ENCODE measurements at places on chromosomes 1 and 21. TPM values are rescaled to one million over a fixed set of nuclear protein-coding genes. Genes with fewer than 3 reads are reported as not detected.

DNA sequence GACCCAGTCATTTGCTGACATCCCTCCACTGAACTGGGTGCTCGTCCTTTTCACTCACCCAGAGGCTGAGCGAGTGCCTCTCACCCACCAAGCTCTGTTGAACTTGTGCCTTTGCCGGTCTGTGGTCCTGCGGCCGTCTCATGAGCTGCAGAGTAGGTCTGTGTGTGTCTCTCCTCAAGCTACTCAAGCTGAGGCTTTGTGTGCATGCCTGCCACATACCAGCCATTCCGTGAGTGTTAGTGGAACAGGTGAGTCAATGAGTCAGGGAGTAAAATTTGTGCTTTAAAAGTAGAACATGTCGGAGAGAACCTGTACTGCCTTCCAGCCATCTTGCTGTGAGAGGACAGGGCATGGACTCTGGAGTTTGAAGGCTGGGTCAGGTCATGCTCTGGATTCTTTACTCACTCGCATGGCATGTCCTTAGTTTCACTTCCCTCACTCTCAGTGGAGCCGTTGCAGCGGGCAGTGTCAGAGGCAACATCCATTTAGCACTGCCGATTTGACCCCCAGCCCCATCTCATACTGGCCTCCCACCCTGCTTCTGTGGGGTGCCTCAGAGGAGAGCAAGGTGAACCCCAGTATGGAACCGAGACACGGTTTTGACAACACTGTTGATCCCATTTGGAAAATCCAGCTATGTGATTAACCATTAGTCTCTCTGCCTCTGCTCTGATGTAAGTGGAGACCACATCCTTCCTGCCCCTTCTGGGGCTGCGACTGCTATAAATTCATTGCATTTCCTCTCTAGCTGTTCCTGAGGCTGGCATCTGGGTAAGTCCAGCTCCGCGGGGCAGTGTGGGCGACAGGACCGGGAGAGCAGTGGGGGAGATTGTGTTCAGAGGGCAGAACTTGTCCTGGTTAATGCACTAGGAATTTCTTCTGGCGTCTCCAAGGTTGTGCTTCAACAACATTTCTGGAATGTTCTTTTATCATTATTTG is at the start of gene NLRP3:
Gene NLRP3 (plus strand): TSS at position 751 of the 939 bp plus-strand sequence. CDS start 2,628 bp downstream, outside the sequence.
- DNase-seq: peak; percentile 55

FAM72B gene
- total RNA-seq: not detected

DNA sequence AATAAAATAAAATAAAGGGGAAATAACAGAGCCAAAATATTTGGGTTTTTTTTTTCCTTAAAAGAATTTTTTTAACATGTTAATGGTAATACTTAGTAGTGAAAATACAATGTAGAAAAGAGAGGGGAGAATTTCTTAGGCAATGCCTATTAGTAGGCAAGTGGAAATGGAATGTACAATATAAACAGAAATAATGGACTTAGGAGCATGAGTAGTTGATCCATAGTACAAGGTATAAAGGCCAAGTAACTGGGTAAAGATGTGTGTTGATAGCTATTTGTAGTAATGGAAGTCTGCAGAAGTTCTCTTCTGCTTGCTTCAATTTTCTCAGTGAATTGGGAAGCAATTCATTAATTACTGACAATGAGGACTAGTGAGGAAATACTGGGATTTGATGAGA is 34.4 kb downstream of the TESK2 start:
- DNase-seq: no peak

- no peak for DNase-seq
Observed at GRCh38 chr1:93661829-93662474, 19.7 kb downstream of the BCAR3 start.

MATN1 gene
- total RNA-seq: not detected

- DNase-seq: peak; percentile 33
Observed at GRCh38 chr1:82485591-82486369, 685.0 kb downstream of the ADGRL2 start.

OR6K3 gene
- not detected for total RNA-seq

DNA sequence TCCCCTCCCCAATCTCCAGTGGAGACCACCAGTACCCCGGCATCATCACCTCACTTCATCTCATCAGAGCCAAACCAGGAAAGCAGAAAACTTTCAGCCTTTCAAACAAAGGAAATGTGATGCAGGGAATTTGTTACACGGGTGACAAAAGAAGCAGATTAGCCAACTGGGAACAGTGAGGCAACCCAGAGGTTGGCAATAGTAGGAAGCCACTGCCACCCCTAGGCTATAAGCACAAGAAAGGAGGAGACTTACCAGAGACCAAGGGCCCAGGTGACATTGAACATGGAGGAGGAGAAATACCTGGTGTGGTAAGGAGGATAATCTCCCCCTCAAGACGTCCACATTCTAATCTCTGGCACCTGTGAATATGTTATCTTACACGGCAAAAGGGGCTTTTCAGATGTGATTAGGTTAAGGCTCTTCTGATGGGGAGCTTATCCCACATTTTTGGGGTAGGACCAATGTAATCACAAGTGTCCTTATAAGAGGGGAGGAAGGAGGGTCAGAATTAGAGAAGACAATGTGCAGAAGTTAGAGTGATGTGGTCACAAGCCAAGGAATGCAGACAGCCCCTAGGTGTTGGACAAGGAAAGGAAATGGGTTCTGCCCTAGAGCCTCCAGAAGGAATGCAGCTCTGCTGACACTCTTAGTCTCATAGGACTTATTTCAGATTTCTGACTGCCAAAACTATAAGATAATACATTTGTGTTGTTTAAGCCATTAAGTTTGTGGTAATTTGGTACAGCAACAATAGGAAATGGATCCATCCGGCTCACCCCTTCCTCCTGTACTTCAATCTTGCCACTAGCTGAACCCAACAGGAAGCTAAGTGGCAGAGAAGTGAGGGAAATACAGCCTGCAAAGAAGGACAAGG is 83.6 kb upstream of the VAV3 start:
- no peak for DNase-seq

FABP3 gene
- total RNA-seq: not detected

- DNase-seq: no peak
Observed at GRCh38 chr1:46114925-46115603, 17.4 kb downstream of the PIK3R3 start.

GRCh38 chr1:119286587-119287181 is 81.9 kb upstream of the HAO2 start:
- peak; percentile 9 for DNase-seq

C1orf226 gene
- total RNA-seq: 1.3 TPM

GRCh38 chr1:187685333-187685732 is 856.6 kb downstream of the PLA2G4A start:
- no peak for DNase-seq

PDXK gene
- total RNA-seq: 33.7 TPM

- peak; percentile 26 for DNase-seq
Observed at GRCh38 chr1:226827458-226827857, 43.0 kb upstream of the PSEN2 start.

DNA sequence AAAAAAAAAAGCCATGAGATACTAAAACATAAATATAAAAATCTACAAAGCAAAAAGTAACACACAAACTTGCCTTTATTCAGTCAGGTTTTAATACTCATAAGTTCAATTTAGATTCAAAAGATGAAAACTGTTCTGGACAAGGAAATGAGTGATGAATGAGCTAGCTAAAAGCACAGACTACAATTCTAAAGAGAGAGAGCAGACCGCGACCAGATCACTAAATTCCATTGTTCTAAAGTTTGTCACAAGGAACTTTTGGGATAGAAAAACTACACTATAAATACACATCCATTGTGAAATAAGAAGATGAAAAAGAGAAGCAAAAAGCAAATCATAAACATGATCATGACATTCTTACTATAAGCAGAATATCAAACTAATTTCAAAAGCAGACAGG is 1.7 kb downstream of the ODF2L start:
- no peak for DNase-seq

DNA sequence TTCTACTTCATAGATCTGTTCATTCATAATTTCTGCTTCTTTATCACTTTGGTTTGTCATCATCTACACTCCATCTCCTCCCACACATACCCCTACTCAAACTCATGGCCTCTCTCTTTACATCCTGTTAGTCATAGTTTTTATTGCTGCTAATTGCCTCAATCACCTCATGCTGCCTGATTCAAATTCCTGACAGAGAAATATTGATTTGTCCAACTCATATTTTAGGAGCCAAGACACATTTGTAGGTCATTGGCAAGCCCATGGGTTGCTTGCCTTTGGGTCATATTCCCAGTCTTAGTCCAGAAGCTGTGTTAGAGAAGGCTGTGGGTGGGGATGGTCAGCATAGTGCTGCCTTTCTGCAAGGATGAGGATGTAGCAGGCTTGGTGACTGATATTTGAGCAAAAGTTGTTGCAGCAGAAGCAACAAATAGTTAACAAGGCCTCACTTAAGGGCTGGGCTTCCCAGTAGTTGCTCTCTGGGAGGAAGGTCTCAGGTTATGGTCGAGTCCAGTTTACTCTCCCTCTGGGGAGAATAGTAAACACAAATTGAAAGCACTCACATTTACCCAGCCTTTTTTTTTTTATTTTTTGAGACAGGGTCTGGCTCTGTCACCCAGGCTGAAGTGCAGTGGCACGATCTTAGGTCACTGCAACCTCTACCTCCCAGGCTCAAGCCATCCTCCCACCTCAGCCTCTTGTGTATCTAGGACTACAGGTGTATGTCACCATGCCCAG is 22.4 kb upstream of the EPS15 start:
- no peak for DNase-seq
